WTC11 (cell line): ENCODE measurements at places on chromosomes 3 and 15. TPM values are rescaled to one million over a fixed set of nuclear protein-coding genes. Genes with fewer than 3 reads are reported as not detected.

DNA sequence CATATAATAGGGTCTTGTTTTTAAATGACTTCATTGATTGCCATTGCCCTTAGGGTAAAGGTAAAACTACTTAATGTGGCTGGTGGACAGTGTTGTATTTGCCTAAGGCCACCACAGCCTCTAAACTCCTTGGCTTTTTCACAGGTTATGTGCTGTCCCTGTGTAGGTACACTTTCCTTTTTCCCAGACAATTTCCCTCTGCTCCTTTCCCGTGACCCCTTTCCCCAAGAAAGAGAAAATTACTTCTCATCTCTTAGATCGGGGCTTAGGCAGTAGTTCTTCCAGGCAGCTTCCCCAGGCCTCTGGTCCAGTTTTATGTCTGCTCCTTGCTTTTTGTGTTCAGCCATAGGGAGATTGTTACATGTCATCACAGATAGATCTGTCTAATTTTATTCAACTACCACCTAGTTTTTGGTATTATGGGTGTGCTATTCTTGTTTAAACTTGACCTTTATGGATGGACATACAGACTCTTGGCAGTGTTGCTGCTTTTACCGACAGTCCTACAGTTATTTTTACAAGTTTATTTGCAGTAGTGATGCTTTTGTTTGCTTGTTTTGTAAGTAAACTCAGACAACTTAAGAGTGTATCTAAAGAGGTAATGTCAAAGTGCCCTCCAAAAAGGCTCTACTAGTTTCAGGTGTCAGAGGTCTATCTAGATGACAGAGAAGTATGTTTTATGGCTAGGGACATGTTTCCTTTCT is 20.5 kb upstream of the SCAANT1 start:
- H3K27ac ChIP-seq: no peak overlapping the region
- no peaks in the 10 kb centered on the region for H3K36me3 ChIP-seq
- no peak overlapping the region for H3K4me3 ChIP-seq
- H3K27me3 ChIP-seq: no peaks in the 10 kb centered on the region
- H3K4me1 ChIP-seq: peaks cover 45% of the 10 kb centered on the region

- no peak overlapping the region for H3K4me3 ChIP-seq
- no peaks in the 10 kb centered on the region for H3K36me3 ChIP-seq
- H3K27ac ChIP-seq: no peak overlapping the region
Measured at GRCh38 chr3:34948517-34948916, 690.8 kb upstream of the ARPP21 start.

GRCh38 chr15:71221417-71221816 is 106.1 kb downstream of the THSD4 start:
- H3K4me3 ChIP-seq: no peak overlapping the region
- no peak overlapping the region for H3K27ac ChIP-seq
- DNase-seq: no peak
- no peaks in the 10 kb centered on the region; the same call in 1 of the 2 replicates for H3K27me3 ChIP-seq
- H3K36me3 ChIP-seq: no peaks in the 10 kb centered on the region
- peaks cover 11% of the 10 kb centered on the region for H3K4me1 ChIP-seq

- no peak overlapping the region for H3K4me3 ChIP-seq
- H3K27me3 ChIP-seq: no peaks in the 10 kb centered on the region
- H3K36me3 ChIP-seq: no peaks in the 10 kb centered on the region
- peaks cover 6% of the 10 kb centered on the region for H3K4me1 ChIP-seq
- no peak overlapping the region for H3K27ac ChIP-seq
Measured at GRCh38 chr15:71195242-71195641, 80.0 kb downstream of the THSD4 start.

GRCh38 chr3:25775936-25776335 is 7.3 kb downstream of the NGLY1 start:
- no peaks in the 10 kb centered on the region for H3K27me3 ChIP-seq
- H3K4me3 ChIP-seq: no peak overlapping the region
- peaks cover 67% of the 10 kb centered on the region for H3K36me3 ChIP-seq

DNA sequence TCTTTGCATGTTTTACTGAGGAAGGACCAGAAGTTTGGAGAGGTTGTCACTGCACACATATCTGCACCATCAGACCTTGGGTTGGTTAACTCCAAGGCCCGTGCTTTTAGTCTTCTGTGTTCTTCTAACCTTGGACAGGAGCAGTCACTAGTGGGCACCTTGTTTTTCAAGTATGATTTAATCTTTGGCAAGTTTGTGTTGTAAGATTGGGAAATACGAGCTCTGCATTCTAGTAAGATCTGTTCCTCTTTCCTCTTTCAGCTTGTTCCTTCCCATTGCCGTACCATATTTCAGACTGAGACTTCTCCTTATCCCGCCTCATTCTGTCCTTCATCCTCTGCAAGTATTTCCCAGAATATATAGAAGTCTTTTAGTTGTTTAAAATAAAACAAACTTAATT is 5.1 kb downstream of the TMOD2 start:
- H3K4me3 ChIP-seq: no peak overlapping the region
- no peaks in the 10 kb centered on the region for H3K36me3 ChIP-seq
- H3K27me3 ChIP-seq: peaks cover 37% of the 10 kb centered on the region
- peaks cover 9% of the 10 kb centered on the region; the same call in 1 of the 2 replicates for H3K4me1 ChIP-seq
- no peak for DNase-seq

DNA sequence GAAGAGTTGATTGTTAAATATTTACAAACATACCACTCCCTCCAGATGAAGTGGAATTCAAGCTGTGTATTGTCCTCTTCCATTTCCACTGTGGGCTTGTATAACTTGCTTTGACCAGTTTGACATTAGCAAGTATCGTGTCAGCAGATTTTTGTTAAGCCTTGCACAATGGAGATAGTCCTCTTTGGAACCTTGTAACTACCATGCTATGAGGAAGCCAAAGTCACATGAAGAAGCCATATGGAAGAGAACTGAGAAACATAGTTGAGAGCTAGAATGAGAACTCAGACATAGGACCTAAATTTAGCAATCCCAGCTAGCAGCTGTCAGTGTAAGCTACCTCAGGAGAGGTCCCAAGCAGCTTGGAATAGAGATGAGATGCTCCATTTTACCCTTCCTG is 889.2 kb downstream of the PDCD6IP start:
- H3K27ac ChIP-seq: no peak overlapping the region
- DNase-seq: no peak
- H3K27me3 ChIP-seq: no peaks in the 10 kb centered on the region
- H3K4me1 ChIP-seq: no peaks in the 10 kb centered on the region
- H3K36me3 ChIP-seq: no peaks in the 10 kb centered on the region
- H3K4me3 ChIP-seq: no peak overlapping the region

GRCh38 chr3:167876620-167877281 is 141.2 kb downstream of the SERPINI1 start:
- H3K27ac ChIP-seq: no peak overlapping the region
- H3K4me1 ChIP-seq: peaks cover 11% of the 10 kb centered on the region
- no peak for DNase-seq
- H3K4me3 ChIP-seq: no peak overlapping the region
- no peaks in the 10 kb centered on the region for H3K27me3 ChIP-seq

- no peak for DNase-seq
- no peaks in the 10 kb centered on the region for H3K36me3 ChIP-seq
- H3K4me3 ChIP-seq: no peak overlapping the region
- H3K27me3 ChIP-seq: peaks cover 16% of the 10 kb centered on the region
Measured at GRCh38 chr3:196643201-196643749, 3.8 kb downstream of the NRROS start.

DNA sequence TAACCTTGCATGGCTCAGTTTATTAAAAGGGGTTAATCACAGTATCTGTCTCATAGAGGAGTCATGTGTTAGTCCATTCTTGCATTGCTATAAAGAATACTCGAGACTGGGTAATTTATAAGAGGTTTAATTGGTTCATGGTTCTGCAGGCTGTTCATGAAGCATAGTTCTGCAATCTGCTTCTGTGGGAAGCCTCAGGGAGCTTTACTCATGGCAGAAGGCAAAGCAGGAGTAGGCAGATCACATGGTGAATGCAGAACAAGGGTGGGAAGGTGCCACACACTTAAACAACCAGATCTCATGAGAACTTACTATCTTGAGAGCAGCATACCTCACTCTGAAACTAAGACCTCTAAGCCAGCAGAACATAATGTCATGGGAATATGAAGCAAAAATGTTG is 42.2 kb upstream of the PTX3 start:
- H3K27ac ChIP-seq: no peak overlapping the region
- H3K36me3 ChIP-seq: no peaks in the 10 kb centered on the region
- H3K4me3 ChIP-seq: no peak overlapping the region
- no peaks in the 10 kb centered on the region for H3K27me3 ChIP-seq

DNA sequence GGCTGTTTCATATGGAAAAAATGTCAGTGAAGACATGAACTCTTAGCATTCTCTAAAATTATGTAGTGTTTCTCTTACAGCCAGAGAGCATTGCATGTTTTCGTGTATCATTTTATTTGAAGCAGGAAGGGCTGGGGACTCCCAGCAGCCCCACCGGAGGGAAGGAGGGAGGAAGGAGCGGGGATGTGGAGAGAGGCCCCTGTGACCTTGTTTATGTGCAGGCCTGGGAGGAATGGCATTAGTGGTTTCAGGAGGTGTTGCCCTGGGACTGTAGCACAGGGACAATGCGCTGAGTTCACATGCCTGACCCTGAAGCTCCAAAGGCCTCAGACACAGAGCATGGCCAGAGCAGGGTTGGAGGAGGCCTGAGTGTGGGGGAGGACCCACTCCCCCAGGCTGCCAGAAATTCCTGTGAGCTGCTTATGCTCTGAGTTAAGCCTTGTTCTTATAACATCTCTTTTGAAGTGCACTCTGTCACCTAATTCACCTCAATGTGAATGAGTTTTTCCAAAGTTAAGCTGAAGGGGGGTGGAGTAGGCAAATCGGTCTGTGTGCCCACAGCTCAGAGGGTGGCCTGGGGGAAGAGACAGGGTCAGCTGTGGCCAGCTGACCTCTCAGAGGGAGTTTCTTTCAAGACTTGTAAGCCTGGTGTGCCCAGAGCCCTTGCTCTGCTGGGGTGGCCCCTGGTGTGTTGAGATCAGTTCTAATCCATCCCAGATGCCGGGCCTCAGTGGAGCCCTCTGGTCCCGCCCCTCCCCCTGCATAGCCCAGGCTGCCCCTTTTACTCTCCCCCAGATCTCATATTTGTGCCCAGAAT is 3.9 kb upstream of the RNU6-1 start:
- no peak for DNase-seq
- no peak overlapping the region for H3K27ac ChIP-seq
- peaks cover 55% of the 10 kb centered on the region for H3K4me1 ChIP-seq

DNA sequence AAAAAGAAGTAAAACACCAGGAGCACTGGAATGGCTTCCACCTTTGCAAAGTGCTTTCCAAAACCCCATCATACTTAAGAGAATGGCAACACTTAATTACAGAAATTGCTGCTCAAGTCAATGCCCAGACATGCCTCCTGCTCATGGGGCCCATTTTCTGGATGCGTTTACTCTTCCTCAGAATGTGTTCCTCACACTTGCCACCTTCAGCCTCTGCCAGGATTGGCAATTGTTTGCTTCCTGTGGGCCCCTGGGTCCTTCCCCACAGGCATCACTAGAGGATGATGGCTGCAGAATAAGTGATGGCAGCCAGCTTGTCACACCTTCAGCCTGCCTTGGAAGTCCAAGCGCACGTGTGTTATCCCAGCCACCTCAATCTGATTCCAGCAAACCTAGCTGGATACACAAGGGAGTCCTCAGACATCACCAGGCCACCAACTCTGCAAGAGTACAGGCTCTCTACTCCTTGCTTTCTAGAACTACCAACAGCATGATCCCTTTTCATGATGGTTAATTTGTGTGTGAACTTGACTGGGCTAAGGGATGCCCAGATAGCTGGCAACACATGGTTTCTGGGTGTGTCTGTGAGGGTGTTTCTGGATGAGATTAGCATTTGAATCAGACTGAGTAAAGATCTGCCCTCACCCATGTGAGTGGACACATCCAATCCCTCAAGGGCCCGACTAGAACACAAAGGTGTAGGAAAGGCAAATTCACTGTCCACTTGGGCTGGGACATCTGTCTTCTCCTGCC is 4.9 kb upstream of the NUP210 start:
- H3K27me3 ChIP-seq: peaks cover 6% of the 10 kb centered on the region
- peaks cover 17% of the 10 kb centered on the region for H3K4me1 ChIP-seq
- no peak overlapping the region for H3K27ac ChIP-seq
- no peaks in the 10 kb centered on the region for H3K36me3 ChIP-seq
- DNase-seq: no peak

GRCh38 chr3:129230311-129231019 is 18.9 kb upstream of the COPG1 start:
- peaks cover 24% of the 10 kb centered on the region for H3K4me1 ChIP-seq
- no peak for DNase-seq
- no peaks in the 10 kb centered on the region for H3K36me3 ChIP-seq
- H3K27me3 ChIP-seq: no peaks in the 10 kb centered on the region; the same call in 1 of the 2 replicates

- peaks cover 3% of the 10 kb centered on the region for H3K4me1 ChIP-seq
- H3K4me3 ChIP-seq: no peak overlapping the region
- no peak for DNase-seq
Measured at GRCh38 chr3:115245899-115246298, 98.8 kb upstream of the ZBTB20 start.

GRCh38 chr3:141489203-141489602 is 2.4 kb downstream of the RASA2 start:
- no peak for DNase-seq
- H3K27ac ChIP-seq: no peak overlapping the region
- H3K4me1 ChIP-seq: peaks cover 44% of the 10 kb centered on the region
- H3K4me3 ChIP-seq: no peak overlapping the region

- peaks cover 12% of the 10 kb centered on the region for H3K4me1 ChIP-seq
- H3K4me3 ChIP-seq: no peak overlapping the region
- no peak for DNase-seq
- H3K27me3 ChIP-seq: no peaks in the 10 kb centered on the region; the same call in 1 of the 2 replicates
- no peak overlapping the region for H3K27ac ChIP-seq
Measured at GRCh38 chr15:80614711-80615360, 80.3 kb upstream of the ABHD17C start.

GRCh38 chr15:95401587-95401986 is 928.9 kb upstream of the NR2F2 start:
- no peaks in the 10 kb centered on the region for H3K36me3 ChIP-seq
- no peak for DNase-seq
- H3K27ac ChIP-seq: no peak overlapping the region

DNA sequence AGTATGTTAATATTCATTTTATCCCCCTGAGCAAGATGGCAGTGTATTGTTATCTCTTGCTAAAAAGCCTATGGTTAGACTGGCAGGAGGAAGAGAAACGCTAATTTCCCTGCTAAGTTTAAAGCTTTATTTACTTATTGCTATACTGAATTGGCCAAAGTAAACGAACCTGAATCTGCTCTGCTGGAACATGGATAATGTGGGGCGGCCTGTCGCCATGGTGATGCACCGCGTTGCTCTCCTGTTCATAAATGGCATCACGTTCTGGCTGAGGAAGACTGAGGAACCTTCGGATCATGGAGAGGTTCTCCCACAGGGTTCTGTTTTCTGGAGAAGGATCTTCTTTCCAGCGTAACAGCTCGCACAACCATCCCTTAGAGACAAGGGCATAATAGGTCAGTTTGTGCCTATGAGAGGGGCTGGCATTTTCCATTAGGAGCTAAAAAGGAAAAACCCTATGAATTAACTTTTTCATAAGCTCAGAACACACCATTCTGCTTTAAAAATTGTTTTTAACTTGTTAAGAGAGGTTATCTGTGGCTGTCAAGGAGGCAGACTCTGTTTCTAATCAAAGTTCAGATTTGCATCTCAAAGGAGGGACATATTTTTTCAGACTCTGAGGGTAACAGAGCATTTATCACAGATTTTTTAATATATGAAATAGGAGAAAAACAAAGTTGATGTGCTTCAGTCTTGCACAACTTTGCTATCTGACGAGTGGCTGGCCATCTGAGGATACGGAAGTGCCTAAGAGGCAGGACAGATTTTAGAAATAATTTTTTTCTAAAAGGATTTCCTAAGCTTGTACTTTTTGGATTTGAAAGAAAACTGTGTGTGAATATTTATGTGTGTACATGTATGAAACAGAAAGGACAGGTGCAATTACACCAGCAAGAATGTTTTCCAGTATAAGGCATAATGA is 73.1 kb downstream of the SATB1 start:
- DNase-seq: no peak
- H3K4me3 ChIP-seq: no peak overlapping the region
- H3K27ac ChIP-seq: peak overlapping the region; percentile 88

FYCO1 gene
- 12.1 to 13.9 TPM (median 12.8 TPM) in 3 replicates for total RNA-seq

SMAD6 gene
- total RNA-seq: 9.2 to 13.9 TPM (median 10.4 TPM) in 3 replicates

SCN5A gene
- total RNA-seq: 10.0 to 13.6 TPM (median 11.8 TPM) in 3 replicates

PHLDB2 gene
- 23.5 to 40.3 TPM (median 24.9 TPM) in 3 replicates for total RNA-seq

RGMA gene
- total RNA-seq: 36.9 to 47.2 TPM (median 37.7 TPM) in 3 replicates

POTEB gene
- total RNA-seq: not detected in 3 replicates
